ENCODE measurements at places on chromosomes 6 and 20.

- DNase-seq = no peak
Measured at GRCh38 chr6:133951227-133951626, 1.8 kb upstream of the TBPL1 start.

DNA sequence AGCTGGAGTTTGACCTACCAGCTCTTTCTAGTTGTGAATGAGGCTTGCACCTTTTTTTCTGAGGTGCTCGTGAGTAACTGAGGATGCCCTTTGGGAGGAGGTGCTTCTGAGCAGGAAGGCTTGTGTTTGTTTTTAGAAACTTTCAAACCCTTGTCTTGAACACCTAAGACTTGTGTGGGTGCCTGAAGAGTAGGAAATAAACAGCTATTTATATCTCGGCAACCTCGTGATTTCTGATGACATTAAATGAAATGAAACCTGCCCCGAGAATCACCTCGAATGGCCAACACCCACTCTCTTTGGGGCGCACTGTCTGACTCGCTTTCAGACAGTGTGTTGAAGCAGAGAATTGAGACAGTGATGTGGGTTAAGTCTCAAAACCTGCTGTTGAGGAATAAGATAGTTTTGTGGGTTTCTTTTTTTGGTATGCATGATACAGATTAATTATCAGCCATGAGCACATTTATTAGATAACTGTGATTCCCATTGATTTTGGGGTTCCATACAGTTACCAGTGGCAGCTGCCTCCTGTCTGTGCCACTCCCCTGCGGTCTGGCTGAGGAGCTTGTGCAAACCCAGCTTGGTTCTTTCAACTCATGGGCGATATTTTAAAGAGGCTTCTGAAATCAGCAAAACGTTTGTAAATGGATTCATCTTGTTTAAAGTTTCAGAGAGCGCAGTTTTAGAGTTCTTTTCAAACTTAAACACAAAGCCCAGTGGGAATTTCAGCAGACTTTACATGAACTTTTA, 8.4 kb downstream of the IRF4 start:
- DNase-seq = no peak

- DNase-seq = no peak
Measured at GRCh38 chr6:168156742-168157265, 77.8 kb upstream of the FRMD1 start.

DNA sequence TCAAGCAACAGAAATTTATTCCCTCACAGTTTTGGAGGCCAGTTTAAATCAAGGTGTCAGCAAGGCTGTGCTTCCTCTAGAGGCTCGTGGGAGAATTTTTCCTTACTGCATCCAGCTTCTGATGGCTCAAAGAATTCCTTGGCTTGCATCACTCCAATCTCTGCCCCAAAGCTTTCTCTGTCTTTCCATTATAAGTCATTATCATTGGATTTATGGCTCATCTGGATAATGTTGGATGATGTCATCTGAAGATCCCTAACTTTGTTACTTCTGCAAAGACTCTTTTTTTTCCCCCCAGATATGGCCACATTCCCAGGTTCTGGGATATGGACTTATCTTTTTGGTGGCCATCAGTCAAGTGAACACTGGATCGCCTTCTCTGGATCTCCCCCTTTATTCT, 146.3 kb upstream of the B3GAT2 start:
- DNase-seq = no peak

- DNase-seq = no peak
Measured at GRCh38 chr6:145948328-145948727, 15.8 kb downstream of the SHPRH start.

DNA sequence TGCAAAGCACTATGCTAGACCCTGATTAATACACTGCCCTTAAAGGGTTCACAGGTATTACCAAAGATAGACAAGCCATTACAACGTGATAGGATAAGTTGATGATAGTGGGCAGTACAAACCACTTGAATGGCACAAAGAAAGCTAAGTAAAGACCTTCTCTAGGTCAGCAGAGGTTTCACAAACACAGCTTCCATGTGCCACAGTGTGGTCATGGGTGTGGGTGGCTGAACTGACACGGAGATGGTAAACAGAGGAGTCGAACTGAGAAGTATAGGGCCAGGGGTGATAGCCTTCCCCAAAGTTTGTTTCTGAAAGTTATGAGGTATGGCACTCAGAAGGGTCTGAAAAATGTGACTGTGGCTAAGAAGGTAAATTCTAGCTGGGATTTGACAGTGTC, 4.3 kb downstream of the ZBTB9 start:
- DNase-seq = no peak

DNA sequence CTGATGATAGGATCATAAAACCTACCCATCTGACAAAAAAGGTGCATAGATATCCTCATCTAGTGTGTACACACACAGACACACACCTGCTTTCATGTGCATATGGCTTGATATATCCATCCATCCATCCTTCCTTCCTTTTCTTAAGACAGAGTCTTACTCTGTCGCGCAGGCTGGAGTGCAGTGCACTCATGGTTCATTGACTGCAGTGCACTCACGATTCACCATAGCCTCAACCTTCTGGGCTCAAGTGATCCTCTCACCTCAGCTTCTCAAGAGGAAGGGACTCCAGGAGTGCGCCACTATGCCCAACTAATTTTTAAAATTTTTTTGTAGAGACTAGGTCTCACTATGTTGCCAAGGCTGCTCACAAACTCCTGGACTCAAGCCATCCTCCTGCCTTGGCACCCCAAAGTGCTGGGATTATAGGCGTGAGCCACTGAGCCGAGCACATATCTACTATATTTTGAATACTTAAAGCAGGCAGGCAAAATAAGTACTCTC, 27.1 kb downstream of the ADNP start:
- DNase-seq = no peak

- no peak for DNase-seq
Measured at GRCh38 chr6:39566456-39566855, 158.8 kb downstream of the KIF6 start.

GRCh38 chr20:2292416-2293110, 3.2 kb upstream of the TGM3 start:
- no peak for DNase-seq

- no peak for DNase-seq
Measured at GRCh38 chr6:81979329-81979728, 226.8 kb upstream of the TENT5A start.

DNA sequence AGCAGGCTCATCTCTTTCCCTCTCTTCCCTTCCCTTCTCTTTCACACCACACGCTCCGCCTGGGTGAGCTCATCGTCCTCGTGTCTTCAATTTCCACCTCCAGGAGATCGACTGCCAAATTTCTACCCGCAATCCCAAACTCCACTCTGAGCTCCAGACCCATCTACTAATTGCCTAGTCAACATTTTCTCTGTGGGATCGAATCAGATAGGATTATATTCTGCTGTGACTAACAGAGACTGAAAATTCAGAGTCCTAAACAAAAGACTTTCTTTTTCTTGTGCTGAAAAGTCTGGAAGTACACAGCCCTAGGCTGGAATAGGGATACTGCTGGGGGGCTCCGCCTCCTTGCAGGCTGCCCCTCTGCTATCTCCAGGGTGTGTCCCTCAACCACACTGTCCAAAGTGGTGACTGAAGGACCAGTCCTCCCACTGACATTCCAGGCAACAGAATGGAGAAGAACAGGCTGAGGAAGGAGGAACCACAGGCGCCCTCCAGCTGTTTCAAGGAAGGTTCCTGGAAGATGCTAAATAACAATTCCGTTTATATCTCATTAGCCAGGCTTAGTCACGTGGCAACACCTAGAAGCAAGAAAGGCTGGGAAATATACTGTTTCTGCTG, 5.0 kb upstream of the HSPA12B start:
- DNase-seq = no peak

DNA sequence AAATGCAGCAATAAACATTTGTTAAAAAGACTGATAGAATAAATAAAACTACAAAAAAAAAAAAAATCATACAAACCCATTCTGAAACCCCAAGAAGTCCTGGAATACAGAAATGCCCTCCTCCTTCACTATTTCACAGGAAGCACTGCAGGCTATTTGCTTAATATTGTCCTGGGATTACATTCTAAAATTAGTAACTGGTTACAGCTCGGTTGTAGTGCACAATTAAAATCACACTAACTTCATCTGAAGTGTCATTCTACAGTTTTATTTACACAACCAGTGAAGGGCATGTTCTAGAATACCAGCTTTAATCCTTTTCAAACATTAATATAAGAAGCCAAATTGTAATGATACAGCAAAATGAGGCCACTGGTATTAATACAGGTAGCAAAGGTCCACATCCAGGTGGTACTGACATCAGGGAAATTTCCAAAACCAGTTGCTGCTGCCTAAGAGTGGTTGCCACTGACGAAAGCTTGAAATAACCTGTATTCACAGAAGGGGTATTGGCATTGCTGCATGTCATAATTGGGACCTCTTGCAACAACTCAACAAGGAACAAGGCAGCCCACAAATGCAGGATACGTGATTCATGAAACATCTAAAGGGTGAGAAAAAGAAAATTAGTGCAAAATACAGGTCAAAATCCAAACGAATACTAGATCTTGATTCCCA, 26.9 kb downstream of the AKIRIN2 start:
- DNase-seq = no peak

- DNase-seq = no peak
Measured at GRCh38 chr6:39496915-39497314, 174.4 kb upstream of the KCNK16 start.

DNA sequence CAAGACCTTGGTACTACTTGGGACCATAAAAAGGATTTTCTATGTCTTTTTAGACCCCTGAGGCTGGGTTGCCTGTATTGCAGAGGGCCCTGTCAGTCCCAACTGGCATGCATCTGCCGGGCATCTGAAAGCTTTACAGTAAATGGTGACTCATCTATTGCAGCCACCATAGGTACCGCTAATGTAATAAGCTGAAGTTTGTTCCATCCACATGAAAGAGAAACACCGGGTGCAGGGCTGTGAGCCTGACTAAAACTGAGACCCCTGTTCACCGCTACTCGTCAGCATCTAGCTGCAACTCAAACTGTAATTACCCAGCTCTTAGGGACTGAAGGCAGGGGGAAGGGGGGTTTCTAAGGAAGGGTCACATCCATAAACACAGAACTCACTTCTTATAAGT, 49.5 kb downstream of the TRERF1 start:
- no peak for DNase-seq

- no peak for DNase-seq
Measured at GRCh38 chr6:7649037-7649810, 59.2 kb downstream of the SNRNP48 start.

- no peak for DNase-seq
Measured at GRCh38 chr6:101445527-101445926, 52.0 kb downstream of the GRIK2 start.

DNA sequence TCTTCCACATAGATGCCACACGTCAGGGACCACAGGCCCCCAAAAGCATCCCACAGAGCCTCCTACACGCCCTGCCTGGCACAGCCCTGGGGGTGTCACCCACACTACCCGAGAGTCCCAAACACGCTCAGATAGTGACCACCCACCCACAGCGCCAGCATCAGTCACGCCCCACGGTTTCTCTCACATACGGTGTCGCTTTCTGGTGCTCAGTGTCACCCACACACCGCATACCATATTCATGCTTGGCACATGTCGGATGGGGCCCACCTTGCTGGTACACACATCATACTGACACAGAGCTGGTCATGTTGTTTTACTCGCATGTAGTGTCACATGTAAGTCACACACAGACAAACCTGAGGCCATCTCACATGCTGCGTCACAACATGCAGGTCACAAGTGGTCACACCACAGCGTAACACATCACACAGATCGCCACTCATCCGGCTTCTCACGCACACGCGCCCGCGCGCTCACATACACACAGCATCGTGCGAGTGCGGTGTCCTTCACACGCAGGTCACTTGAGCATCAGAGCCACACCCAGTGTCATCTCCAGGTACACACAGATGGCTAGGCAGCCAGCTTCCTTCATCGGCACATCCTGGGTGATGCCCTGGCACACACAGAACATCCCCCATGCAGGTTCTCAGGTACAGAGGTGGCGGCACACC, 3.4 kb downstream of the TEAD3 start:
- no peak for DNase-seq

- no peak for DNase-seq
Measured at GRCh38 chr6:145225500-145225899, 509.8 kb downstream of the EPM2A start.

DNA sequence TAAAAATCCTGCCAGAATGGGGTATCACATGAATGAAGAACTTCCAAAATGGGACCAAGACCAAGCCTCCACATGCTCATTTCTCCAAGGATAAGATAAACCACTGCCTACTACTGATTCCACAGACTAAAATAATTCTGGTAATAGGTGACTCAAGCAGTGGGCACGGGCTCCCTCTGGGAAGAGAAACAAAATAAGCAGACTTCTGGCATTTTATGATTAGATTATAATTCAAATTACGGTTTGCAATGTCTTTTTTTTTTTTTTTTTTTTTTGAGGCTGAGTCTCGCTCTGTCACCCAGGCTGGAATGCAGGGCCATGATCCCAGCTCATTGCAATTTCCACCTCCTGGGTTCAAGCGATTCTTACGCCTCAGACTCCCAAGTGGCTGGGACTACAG, 16.0 kb downstream of the UQCC1 start:
- no peak for DNase-seq

DNA sequence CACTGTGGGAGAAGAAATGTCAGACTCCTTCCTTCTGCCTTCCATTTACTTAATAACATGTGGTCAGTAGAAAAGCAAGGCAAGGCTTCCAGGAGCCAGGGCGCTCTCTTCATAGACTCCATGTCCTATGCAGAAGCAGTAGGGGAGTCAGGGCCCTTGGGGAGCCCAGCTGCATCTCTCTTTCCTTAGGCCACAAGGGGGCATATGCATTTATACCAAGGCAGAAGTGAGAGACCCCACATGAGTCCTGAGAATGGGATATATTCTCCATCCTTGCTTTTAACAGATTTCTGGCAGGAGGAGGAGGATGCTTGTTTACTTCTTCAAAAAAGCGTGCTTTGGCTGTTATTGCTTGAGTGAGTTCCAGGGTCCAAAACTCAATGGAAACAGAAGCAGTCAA, 198.5 kb downstream of the HIVEP2 start:
- DNase-seq = peak; percentile 6

GRCh38 chr20:21529863-21530262, 16.0 kb upstream of the NKX2-2 start:
- no peak for DNase-seq

DNA sequence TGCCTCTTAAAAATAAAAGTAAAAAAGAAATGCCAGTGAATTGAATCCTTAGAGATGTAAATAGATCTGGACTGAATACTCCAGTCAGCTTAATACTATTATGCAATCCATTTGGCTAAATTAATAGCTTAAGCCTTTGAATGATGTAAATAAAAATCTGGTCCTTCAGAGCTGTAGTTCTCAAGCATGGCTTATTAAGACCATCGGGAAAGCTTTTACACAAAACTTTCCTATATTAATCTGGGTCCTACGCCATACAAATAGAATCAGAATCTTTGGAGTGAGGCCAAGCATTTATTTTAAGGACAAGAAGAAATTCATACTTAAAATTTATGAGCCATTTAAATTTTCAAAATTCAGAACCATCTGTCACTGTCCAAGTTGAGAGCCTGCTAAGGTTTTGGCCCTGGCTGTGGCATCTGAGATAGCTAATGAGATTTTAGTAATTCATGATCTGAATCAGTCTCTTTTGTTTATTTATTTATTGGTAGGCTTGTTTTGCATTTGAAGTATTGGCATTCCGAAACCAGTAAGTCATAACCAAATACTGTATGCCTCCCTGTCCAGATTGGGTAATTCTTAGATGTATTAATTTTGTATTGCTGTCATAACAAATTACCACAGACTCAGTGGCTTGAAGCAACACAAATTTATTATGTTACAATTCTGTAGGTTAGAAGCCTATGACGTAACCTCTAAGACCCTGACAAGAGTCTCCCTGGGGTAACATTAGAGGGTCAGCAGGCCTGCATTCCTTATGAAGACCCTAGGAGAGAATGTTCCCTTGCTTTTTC, 228.1 kb upstream of the RAB32 start:
- DNase-seq = no peak
